ENCODE measurements at places on chromosomes 1 and 21. TPM values are rescaled to one million over a fixed set of nuclear protein-coding genes. Genes with fewer than 3 reads are reported as not detected.

DNA sequence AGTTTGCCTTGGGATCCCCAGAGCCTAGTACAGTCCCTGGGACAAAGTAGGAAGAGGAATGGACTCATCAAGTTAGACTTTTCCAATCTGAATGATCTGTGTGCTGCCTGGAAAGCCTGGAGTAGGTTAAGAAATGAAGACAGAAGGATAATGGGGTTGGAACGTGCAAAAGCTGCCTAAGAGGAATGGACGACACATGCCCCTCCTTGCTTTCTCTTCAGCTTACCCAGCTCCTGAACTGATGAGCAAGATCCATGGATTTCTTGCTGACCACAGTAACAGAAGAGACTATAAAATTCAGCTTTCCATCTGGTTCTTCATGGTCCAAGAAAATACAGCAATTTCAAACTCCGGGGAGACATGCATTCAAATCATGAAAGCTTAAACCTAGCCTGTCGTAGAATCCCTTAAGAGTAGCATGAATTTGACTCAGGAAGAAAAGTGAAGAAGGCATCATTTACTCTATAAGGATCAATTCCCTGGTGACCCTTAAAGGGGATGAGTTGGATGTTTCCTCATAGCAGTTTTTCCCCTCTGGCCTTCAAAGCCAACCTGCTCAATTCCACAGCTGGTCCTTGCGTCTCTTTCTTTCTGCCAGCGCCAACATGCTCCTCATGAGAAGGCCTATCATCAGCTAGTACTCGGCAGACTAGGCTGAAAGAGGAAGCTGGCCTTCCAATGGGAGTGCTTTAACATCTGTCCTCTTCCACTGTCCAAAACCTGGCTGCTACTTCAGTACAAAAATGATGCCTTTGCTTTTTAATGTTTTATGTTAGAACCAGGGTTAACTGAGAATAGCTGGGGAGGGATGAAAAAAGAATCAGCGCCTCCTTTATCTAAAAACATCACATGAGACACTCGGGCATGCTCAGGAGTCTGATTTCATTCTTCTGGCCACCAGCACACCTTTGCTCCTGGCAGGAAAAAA, 5.7 kb upstream of the PEF1 start:
- ATAC-seq: no peak

The NCAM2 gene
- not detected for total RNA-seq

DNA sequence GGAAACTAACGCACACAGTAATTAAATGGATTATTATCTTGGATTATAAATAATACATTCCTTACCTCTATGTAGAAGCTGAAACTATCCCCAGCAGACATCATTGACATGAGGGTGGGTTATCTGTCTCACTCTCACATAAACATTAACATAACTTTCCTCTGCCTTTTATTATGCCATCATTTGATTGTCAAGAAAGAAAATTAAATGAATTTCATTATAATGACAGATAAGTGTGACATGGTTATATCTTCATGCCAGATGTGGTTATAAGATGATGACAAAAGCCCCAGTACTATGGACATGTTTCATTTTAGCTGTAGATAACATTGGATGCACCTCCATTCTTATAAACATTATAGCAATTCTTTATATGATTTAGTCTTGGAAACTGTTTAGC, 476.5 kb downstream of the KCNT2 start:
- ATAC-seq: no peak

- ATAC-seq: no peak
Observed at GRCh38 chr1:67316180-67316902, 8.7 kb downstream of the IL12RB2 start.

GRCh38 chr1:89939693-89940438, 55.0 kb upstream of the ZNF326 start:
- no peak for ATAC-seq

- ATAC-seq: no peak
Observed at GRCh38 chr1:45883658-45884057, 80.2 kb downstream of the MAST2 start.

DNA sequence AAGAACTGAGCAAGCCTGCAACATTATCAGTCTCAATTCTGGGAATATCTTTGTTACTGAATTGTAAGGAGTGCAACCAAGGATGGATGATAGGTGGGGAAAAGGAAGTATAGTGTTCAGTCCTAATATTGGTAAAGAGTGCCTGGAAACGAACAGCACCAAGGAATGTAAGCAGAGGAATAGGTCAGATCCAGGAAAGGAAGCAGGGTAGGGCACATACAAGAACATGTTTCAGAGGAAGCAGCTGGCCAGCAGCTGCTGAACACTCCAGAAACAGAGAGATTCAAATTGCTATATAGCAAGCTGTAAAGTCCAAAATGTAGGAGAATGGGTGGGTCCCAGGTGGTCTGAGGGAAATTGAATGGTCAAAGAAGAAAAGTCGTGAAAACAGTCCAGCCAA, 37.9 kb downstream of the CRB1 start:
- ATAC-seq: no peak

DNA sequence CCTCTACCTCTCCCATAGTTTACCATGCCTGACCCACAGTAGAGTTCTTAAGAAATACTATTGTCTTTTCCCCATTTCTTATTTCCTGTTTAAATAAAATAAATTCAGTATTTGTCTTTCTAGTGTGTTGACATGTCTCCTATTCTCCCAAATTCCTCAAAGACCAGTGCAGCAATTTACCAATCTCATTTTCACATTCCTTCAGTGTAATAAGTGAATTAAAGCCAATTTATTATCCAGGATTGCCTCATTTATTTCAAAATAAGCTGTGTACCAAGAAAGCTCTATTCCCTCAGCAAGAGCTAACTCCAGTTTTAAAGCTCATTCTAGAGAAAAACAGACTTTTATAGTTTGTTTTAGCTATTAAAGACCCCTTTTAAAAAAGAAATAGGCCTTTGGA, 49.9 kb downstream of the DISC1 start:
- ATAC-seq: no peak

The KLF17 gene
- total RNA-seq: not detected

GRCh38 chr1:94025383-94026340, 95.3 kb downstream of the ABCA4 start:
- ATAC-seq: no peak

The STYXL2 gene
- total RNA-seq: not detected

- peak; percentile 57 for ATAC-seq
Observed at GRCh38 chr1:2556277-2556677, at the start of gene TNFRSF14. TSS of gene TNFRSF14 (plus strand) at chr1:2556371. CDS start at chr1:2556665, 294 bp downstream.

GRCh38 chr1:218415726-218416125, 70.6 kb downstream of the TGFB2 start:
- no peak for ATAC-seq

DNA sequence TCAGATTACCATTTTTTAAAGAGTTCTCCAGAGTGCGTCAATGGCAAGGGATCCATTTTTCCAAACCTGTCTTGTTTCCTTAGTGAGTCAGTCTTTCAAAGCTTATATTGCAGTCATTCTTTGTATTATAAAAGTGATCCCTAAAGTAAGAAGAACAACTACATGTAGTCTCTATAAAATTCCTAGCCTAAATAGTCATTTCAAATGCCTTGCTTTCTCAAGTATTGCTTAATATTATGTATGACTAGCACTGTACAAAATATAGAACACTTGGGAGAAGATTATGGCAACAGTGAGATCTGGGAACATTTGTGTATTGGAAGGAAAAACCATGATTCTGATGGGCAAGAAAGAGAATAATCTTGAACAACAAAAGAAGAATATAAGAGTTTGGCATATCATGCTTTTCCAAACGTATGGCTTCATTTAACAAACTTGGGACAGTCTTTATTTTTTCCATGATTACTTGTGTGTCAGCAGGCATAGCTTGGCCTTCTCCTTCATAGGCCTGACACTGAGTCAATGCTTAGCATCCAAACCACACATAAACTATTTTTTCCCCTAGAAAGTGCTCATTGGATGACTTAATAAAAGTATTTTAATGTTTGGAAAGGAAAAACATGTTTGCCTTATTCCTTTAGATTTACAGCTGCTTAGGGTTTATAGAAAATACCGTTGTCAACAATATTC, 547.4 kb downstream of the LTN1 start:
- no peak for ATAC-seq

DNA sequence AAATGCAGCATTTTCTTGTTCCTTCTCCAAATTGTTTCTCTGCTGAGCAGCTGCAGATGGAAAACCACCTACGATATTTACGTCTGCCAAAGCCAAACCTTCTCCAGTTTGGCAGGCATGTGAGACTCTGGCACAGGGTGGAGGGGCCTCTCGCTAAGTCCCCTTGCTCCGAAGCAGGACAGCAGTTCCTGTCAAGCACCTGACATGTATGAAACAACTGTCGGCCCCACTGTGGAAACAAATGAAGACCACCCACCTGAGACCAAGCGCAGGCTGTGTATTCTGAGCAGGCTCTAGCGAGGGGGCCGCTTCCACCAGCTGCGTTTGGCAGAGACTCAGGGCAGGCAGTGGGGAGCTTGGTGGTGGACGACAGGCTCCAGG, 74.7 kb downstream of the RIPK4 start:
- ATAC-seq: no peak

DNA sequence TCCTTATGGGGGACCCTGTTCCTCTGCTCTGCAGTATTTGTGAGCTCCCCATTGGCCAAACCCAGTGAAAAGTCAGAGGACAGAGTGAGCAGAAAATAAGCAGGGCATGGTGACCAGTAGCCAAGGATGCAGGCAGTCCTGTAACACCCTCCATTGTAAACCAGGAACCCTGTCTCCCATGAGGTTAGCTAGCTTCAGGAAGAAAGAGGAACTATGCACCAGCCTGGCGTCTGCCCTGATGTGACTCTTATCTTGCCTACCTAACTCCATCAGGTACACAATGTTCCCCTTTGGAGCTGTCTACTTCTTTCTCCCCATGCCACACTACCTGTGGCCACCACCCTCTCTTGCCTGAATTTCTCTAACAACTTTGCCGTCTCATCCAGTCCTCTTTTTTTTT, 119.2 kb downstream of the LRIG2 start:
- ATAC-seq: no peak

The WDR64 gene
- not detected for total RNA-seq

DNA sequence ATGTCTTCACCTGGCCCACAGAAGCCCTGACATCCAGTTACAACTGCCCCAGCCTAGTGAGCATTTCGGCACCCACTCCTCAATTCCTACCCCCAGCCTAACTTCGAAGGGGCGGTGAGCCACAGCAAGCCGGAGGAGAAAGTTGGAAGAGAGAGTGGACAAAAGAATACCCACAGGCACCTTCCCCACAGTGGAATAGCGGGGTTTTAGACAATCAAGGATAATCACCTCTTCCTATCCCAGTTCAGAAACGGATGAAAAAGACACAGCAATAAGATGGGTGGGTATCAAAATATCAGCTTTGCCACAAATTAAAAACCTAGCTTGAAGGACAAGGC, 1.3 kb upstream of the LSS start:
- ATAC-seq: no peak

- peak; percentile 59 for ATAC-seq
Observed at GRCh38 chr1:206469933-206470691, at the start of gene IKBKE. TSS of gene IKBKE (plus strand) at chr1:206470476. CDS start at chr1:206473228, 2,752 bp downstream.

GRCh38 chr1:56644919-56645676, at the start of gene PRKAA2:
TSS of gene PRKAA2 (plus strand) at chr1:56645314. CDS start at chr1:56645388, 74 bp downstream.
- peak; percentile 29 for ATAC-seq

GRCh38 chr1:2214541-2215241, 13.4 kb upstream of the SKI start:
- no peak for ATAC-seq

DNA sequence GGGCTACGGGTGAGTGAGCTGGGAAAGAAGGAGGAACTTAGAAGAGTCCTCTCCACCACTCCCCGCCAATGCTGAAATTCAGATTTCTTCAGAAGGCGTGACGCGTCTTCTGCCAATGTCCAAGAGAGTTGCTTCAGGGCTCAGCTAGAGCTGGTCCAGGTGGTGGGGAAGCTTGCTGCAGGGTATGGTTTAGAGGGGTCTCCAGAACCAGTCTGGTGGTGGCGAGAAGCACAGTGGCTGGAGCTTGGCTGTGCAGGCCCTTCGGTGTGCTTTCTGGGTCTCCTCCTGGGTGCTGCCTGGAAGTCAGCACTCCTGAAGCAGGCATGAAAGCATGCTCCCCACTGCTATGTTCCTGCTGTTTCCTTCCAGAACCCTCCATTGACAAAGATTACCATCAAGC, 387.2 kb downstream of the PTPRU start:
- no peak for ATAC-seq

The TBX15 gene
- not detected for total RNA-seq

- ATAC-seq: no peak
Observed at GRCh38 chr1:99784143-99784542, 17.7 kb upstream of the FRRS1 start.

DNA sequence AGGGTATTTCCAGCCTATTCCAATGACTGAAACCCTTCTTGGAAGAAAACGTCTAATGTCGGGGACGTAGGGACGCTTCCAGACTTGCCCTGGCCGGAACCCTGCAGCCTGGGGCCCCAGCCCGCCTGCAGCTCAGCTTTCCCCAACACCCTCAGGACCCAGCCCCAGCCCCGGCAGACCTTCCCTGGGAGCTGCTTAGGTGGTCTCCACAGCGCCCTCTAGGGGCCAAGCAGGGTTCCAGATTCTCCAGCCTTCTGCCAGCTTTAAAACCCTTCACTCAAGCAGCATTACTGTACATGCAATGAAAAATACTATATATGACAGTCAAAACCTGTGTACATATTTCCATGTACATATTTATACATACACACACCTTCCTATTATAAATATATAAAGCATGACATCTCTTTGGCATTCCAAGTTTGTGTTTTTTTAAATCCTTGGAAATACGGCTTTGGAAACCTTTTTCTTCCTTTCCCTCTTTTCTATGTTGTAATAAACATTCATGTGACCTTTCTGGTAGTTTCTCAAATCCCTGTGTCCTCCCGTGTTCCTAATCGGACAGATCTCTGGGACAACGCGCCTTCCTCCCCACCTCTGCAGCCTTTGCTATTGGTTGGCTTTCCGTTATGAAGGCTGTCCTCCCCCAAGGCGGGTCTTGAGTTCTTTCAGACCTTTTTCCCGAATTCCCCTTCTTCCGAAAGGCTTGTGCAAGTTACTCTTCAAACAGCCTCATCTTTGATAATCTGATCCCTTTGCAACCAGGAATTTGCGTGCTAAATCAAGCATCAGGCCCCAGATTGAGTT, 60.3 kb downstream of the STUM start:
- ATAC-seq: peak; percentile 65

The VHLL gene
- 0.42 TPM for total RNA-seq

- peak; percentile 69 for ATAC-seq
Observed at GRCh38 chr1:181021811-181022434, 747 bp downstream of the STX6 start.

- ATAC-seq: no peak
Observed at GRCh38 chr21:35254006-35254764, 205.1 kb upstream of the RUNX1 start.

The CCDC185 gene
- total RNA-seq: not detected

- no peak for ATAC-seq
Observed at GRCh38 chr1:68485431-68486022, 11.4 kb downstream of the DEPDC1 start.

DNA sequence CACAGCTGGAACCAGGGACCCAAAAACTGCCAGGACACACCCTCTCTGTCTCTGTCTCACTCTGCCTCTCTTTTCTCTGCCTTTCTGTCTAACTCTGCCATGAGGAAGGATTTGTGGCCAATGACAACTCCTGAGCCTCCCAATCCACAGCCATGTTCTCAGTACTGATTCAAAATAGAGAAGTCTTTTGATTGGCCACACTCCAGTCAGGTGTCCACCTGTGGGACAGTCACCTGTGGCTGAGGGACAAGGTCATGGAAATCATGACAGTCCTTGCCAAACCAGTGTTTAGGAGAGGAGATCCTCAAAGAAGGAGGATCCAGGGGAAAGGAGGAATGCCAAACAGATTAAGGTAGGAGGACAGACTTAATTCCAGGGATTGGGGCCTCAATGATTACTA, 15.8 kb downstream of the TINAGL1 start:
- no peak for ATAC-seq

GRCh38 chr1:240719953-240720700, 108.2 kb upstream of the GREM2 start:
- ATAC-seq: no peak

The CEPT1 gene
- 31.3 TPM for total RNA-seq

All from activated T-helper 17 cell treated with anti-CD3 and anti-CD28 coated beads, Interleukin-2, amount 50 U/mL, for 72 hours (primary cell).